Stomach (tissue), 19 donors: ENCODE measurements at places on chromosomes 1 and 21. TPM values are rescaled to one million over a fixed set of nuclear protein-coding genes. Genes with fewer than 3 reads are reported as not detected.

- no peak overlapping the region for H3K27ac ChIP-seq
- H3K4me1 ChIP-seq, result no peaks in the 10 kb centered on the region
- H3K36me3 ChIP-seq, result no peaks in the 10 kb centered on the region
- DNase-seq, result no peak
- H3K4me3 ChIP-seq, result no peak overlapping the region
- H3K27me3 ChIP-seq, result peaks cover 32% of the 10 kb centered on the region
Measured at GRCh38 chr1:30253807-30254440, 469.5 kb downstream of the MATN1 start.

DNA sequence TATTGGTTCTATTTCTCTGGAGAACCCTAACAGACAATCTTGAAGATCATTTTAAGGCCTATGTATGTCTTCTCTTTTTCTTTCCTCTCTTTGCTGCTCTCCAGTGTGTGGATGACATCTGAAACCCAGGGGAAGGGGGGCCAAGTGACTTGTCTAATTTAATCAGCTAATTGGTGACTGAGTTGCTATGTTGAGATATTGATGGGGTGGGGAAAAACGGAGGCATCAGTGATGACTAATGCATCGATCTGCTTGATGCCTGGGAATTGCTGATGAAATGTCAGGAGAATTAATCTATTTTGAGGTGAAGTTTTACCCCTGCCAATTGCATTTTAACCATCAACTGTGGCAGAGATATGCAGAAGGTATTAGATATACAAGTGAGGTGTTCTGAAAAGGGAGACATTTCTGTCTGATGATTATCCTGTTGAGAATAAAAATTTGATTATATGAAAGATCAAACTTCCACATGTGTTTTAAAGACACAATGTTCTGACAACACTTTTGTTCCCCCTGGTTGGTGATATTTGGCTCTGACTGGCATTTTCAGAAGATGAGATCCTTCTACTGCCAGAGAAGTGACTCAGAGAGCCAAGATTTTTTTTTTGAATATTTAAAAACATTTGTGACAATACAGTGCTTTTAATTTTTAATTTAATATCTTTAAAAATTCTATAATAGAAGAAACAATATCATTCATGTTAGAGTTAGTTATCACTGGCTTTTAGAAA is 18.7 kb upstream of the PTGFR start:
- no peak overlapping the region for H3K4me3 ChIP-seq
- no peak overlapping the region for H3K27ac ChIP-seq
- H3K4me1 ChIP-seq, result peaks cover 8% of the 10 kb centered on the region
- no peak for DNase-seq
- H3K27me3 ChIP-seq, result no peaks in the 10 kb centered on the region

- H3K27me3 ChIP-seq, result no peaks in the 10 kb centered on the region
- peak; percentile 5 for DNase-seq
- no peak overlapping the region for H3K4me3 ChIP-seq
- H3K27ac ChIP-seq, result no peak overlapping the region
Measured at GRCh38 chr1:228094432-228095016, 8.6 kb downstream of the C1orf35 start.

- H3K36me3 ChIP-seq, result no peaks in the 10 kb centered on the region
- peaks cover 62% of the 10 kb centered on the region for H3K27me3 ChIP-seq
- H3K4me1 ChIP-seq, result peaks cover 10% of the 10 kb centered on the region
- H3K4me3 ChIP-seq, result peak overlapping the region; percentile 78
Measured at GRCh38 chr1:39900662-39901463, 854 bp downstream of the MYCL start.

- peaks cover 7% of the 10 kb centered on the region for H3K4me1 ChIP-seq
- H3K27me3 ChIP-seq, result no peaks in the 10 kb centered on the region
- DNase-seq, result no peak
- H3K27ac ChIP-seq, result no peak overlapping the region
Measured at GRCh38 chr1:230684146-230684545, 29.8 kb downstream of the AGT start.

DNA sequence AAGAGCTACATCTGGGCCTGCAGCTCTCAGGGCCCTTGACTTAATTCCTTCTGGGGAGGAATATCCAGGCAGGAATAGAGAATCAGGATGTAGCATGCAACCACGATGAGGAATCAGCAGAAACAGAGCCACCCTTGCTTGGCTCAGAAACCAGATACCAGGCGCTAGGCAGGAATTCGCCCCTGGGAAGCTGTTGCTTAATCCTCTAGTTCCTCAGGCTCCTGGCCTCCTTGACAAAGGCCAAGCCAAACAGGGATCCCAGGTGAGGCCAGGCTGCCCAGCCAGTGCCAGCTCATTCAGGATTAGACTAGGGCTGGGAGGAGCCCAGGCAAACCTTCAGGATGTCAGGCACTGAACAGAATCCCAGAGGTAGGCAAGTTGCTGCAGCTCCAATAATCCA is 48.2 kb upstream of the IRF2BP2 start:
- H3K36me3 ChIP-seq, result no peaks in the 10 kb centered on the region
- H3K4me3 ChIP-seq, result no peak overlapping the region
- peak; percentile 54 for DNase-seq

- no peak overlapping the region for H3K4me3 ChIP-seq
- H3K4me1 ChIP-seq, result no peaks in the 10 kb centered on the region
- no peaks in the 10 kb centered on the region for H3K27me3 ChIP-seq
- peak; percentile 23 for DNase-seq
- H3K27ac ChIP-seq, result no peak overlapping the region
- no peaks in the 10 kb centered on the region for H3K36me3 ChIP-seq
Measured at GRCh38 chr1:13224480-13225060, 1.4 kb downstream of the PRAMEF18 start.

GRCh38 chr1:6868660-6869380 is 83.6 kb downstream of the CAMTA1 start:
- no peak for DNase-seq
- H3K4me3 ChIP-seq, result no peak overlapping the region
- no peaks in the 10 kb centered on the region for H3K36me3 ChIP-seq
- H3K27ac ChIP-seq, result no peak overlapping the region
- H3K4me1 ChIP-seq, result peaks cover 15% of the 10 kb centered on the region

DNA sequence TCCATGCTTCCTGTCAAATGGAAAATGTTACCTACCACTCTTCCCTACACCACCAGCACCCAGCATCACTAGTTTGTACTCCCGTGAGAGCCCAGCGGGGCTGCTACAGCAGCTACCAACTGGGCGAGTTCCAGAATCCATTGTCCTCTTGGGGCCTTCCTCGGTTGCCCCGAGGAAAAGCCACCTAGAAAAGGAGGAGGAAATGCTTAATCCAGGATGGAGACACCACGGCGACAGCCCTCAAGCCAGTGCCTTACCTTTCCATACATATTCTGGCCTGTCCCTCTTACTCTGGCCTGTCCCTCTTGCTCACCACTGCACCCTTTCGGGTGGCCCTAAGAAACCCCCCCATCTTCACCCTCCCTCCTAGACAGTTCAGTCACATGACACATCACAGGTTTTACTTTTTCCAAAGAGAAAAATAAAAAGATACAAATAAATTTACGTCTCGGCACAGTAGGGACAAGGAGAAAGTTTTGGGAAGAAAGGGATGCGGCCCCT is 478 bp downstream of the RIT1 start:
- DNase-seq, result peak; percentile 57
- H3K36me3 ChIP-seq, result peaks cover 50% of the 10 kb centered on the region
- H3K4me3 ChIP-seq, result peak overlapping the region; percentile 90
- H3K27me3 ChIP-seq, result no peaks in the 10 kb centered on the region
- H3K27ac ChIP-seq, result peak overlapping the region; percentile 99

DNA sequence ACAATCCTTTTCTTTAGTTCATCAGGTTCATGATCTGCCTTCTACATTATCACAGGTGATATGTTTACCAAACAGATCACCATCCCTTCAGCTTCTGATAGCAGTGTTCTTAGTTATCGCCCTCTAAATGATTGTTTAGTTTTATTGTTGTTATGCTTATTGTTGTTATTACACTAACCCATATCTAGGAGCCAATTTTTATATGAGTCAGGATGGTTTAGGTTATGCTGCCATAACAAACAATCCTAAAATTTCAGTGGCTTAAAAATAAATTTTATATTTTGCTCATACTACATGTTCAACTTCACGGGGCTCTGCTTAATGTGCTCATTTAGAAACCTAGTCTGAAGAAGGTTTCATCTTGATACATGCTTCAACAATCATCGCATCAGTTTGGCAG is 4.4 kb upstream of the JUN start:
- no peaks in the 10 kb centered on the region for H3K36me3 ChIP-seq
- H3K27ac ChIP-seq, result no peak overlapping the region
- DNase-seq, result no peak
- H3K4me1 ChIP-seq, result peaks cover 20% of the 10 kb centered on the region
- H3K4me3 ChIP-seq, result no peak overlapping the region
- H3K27me3 ChIP-seq, result no peaks in the 10 kb centered on the region

- no peak overlapping the region for H3K4me3 ChIP-seq
- peaks cover 40% of the 10 kb centered on the region for H3K36me3 ChIP-seq
- no peaks in the 10 kb centered on the region for H3K27me3 ChIP-seq
- DNase-seq, result no peak
Measured at GRCh38 chr1:223716302-223716862, 4.0 kb downstream of the CAPN2 start.

GRCh38 chr1:230201445-230201844 is 134.4 kb downstream of the GALNT2 start:
- H3K36me3 ChIP-seq, result peaks cover 35% of the 10 kb centered on the region
- H3K4me3 ChIP-seq, result no peak overlapping the region
- H3K27me3 ChIP-seq, result no peaks in the 10 kb centered on the region
- H3K27ac ChIP-seq, result no peak overlapping the region

DNA sequence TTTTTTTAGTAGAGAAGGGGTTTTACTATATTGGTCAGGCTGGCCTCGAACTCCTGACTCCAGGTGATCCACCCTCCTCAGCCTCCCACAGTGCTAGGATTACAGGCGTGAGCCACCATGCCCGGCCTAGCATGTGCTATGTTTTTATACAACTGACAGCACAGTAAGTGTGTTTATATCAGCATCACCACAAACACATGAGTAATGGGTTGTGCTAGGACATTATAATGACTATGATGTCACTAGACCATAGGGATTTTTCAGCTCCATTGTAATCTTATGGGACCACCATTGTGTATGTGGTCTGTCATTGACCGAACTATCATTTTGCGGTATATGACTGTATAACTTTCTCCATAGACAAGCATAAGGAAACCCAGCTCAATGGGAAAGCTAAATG is 6.3 kb downstream of the LEFTY2 start:
- H3K27me3 ChIP-seq, result no peaks in the 10 kb centered on the region
- no peak overlapping the region for H3K27ac ChIP-seq
- no peak for DNase-seq
- no peaks in the 10 kb centered on the region for H3K4me1 ChIP-seq

DNA sequence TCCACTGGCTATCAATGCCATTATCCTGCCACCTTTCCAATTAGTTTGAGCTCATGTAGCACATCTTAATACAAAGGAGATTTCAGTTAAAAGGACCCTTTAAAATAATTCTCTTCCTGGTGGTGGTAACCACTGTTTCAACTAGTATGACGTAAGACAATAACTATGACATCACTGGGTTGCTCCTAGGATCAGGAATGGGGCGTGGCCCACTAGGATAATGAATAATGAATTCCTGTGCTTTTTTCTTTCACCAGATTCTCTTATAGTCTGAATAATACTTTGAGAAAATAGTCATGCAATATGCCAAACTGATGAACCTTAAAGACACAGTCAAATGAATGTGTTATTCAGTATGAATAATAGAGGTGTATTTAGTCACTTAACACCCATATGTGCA is 10.6 kb upstream of the KIFAP3 start:
- no peak for DNase-seq
- no peaks in the 10 kb centered on the region for H3K36me3 ChIP-seq
- H3K27me3 ChIP-seq, result no peaks in the 10 kb centered on the region
- no peak overlapping the region for H3K4me3 ChIP-seq
- H3K4me1 ChIP-seq, result no peaks in the 10 kb centered on the region
- no peak overlapping the region for H3K27ac ChIP-seq

DNA sequence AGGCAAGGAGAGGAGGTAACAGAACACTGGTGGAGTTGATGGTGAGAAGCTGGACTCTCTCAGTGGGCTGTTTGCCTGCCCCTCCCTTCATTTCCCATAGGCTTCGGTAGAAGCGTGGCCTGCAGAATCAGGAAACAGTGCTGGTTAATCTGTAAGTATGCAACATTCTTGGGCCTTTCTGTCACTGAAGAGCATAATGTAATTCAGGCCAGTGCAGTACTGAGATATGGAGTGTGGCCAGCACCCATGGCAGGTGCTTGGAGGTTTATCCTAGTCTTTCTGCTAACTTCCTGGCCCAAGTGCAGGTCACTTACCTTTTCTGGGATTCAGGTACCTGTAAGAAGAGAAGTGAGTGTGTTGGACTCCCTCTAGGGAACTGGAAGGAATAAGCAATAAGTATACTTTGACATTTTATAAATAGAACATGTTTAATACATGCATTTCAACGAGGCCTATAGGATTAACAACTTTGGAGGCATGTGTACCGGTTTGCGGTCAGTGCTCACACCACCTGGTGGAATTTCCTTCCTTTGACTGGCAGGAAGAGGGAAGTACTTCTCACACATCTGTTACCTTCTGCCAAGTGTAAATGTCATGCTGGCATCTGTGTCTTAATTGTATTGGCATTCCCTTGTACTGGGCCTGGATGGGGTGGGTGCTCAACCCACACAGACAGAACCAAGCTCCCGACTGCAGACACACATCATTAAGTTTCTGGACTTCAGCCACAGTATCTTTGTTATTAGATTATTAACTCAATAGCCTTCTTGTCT is 105.5 kb downstream of the KIF26B start:
- H3K4me1 ChIP-seq, result peaks cover 46% of the 10 kb centered on the region
- no peaks in the 10 kb centered on the region for H3K36me3 ChIP-seq
- H3K4me3 ChIP-seq, result no peak overlapping the region
- peak; percentile 63 for DNase-seq

- no peaks in the 10 kb centered on the region for H3K36me3 ChIP-seq
- H3K27me3 ChIP-seq, result no peaks in the 10 kb centered on the region
- no peak for DNase-seq
Measured at GRCh38 chr1:89954401-89954800, 40.5 kb upstream of the ZNF326 start.

Gene AMY1A
- total RNA-seq, result not detected

Gene OR2T35
- total RNA-seq, result not detected

Gene NBPF14
- 42.6 TPM for total RNA-seq

Gene UBE2U
- total RNA-seq, result not detected

Gene OLFML2B
- 56.0 TPM for total RNA-seq

Gene HRNR
- total RNA-seq, result not detected

Gene TPTE
- total RNA-seq, result not detected

Gene SIM2
- total RNA-seq, result 11.2 TPM

Gene FLG2
- total RNA-seq, result not detected
